ENCODE measurements at places on chromosomes 16 and 17.

- DNase-seq = no peak
Observed at GRCh38 chr16:54356391-54356790, 69.8 kb upstream of the IRX3 start.

GRCh38 chr16:50390914-50391716 is 22.3 kb upstream of the BRD7 start:
- no peak for DNase-seq

GRCh38 chr17:59498530-59499307 is 66.7 kb upstream of the DHX40 start:
- no peak for DNase-seq

DNA sequence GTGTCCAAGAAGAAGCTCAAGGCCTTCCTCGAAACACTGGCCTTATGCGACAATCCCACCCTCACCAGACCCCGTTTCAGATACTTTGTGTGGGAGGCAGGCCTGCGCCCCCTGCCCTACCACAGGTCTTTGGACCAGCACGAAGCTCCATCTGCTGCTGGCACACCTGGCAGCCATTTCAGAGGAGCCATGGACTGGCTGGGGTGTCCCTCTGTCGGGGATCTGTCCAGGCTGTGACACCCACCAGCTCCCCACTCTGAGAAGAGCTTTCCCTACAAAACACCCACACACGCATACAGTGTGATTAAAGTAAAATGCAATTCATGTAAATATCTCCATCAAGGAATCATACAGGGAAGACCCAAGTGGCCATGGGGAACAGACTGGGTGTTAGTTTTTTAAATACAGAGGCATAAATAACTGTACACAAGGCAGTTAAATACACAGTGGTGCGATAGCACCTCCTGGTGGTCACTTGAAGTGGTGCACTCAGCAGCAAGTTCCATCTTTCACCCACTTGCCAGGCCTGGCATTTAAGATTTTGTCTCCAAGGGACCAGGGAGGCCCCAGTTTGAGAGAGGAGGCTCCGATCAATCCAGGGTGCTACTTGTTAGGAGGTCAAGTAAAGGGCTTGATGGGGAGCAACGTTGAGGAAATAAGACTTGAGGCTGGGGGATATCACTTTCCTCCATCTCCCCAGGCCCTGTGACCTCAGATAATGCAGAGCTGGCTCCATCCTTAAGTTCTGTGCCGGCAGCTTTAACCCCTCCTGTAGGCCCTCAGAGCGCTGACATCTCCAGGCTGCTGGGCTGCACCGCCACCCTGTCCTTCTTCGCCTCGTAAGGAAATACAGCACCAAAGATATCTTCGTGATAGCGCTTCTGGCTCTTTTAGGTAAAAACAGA is 43.6 kb downstream of the NOS2 start:
- DNase-seq = peak; percentile 79

DNA sequence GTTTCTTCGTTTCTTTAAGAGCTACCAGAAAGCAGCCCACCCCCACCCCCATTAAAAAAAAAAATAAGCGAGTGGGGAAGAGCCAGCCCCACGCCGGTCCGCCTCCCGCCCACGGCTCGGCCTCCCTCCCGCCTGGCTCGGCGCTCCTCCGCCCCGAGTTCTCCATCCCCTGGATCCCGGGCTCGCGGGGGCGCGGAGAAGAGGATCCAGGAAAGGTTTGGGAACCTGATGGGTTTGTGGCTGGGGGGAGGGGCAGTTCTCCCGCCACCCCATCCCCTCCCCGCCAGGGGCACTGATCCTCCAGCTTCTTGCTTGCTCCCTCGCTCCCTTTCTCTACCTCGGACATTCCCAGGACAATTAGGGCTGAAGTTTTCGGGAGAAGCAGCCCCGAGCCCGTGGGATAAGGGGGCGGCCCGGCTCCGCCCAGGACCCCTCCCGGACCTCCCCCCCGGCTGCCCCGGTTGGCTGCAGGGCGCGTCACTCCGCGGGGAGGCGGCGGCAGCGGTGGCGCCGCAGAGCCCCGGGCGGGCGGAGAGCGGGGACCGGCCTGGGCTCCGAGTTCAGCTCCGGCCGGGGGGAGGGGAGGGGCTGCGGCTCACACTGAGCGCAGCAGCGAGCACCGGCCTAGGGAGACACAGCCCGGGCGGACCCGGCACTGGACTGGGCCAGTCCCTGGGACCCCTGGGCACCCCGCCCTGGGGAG is 1.0 kb upstream of the SALL1 start:
- no peak for DNase-seq

- no peak for DNase-seq
Observed at GRCh38 chr17:30237296-30238002, 2.0 kb upstream of the SLC6A4 start.

DNA sequence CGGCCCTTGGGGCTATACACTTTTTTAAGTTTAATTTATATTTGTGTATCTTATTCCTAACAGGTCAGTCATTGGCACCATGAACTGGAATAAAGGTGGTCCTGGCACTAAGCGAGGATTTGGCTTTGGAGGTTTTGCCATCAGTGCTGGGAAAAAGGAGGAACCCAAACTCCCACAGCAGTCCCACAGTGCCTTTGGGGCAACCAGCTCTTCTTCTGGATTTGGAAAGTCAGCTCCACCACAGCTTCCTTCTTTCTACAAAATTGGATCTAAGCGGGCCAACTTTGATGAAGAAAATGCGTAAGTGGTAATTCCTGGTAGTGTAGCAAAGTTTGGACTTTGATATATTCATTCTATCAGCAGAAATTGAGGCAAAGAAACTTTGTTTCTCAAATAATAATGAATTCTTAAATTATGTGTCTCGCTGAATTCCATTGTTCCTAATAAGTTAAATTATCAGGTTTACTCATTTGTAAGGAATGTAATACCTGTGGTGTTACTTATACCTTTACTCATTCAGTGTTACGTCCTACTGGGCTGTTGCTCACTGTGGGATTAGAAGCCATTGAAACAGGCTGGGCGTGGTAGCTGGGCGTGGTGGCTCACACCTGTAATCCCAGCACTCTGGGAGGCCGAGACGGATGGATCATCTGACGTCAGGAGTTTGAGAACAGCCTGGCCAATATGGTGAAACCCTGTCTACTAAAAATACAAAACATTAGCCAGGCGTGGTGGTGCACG is 13.2 kb downstream of the DDX42 start:
- DNase-seq = peak; percentile 47

DNA sequence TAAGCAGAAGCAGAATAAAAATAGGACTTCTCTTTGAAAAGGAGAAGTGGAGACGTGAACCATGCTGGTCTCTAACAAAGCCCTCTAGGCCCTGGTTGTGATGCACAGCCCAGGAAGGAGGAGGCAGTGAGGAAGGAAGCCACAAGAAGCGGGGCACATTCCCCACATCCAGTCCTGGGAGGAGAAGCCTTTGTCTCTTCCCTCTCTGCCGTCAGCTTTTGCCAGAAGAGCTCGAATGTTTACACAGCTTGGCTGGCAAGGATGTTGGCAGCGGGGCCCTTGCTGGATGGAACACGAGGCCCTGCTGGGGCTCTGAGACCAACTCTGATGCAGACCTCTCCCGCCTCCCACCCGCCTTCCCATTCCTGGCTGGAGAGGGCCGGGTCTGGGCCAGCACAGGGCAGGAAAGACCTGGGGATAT is 91.3 kb downstream of the MAF start:
- DNase-seq = peak; percentile 63

GRCh38 chr16:30526137-30526822 is at the start of gene ZNF768:
Gene ZNF768 (minus strand): TSS chr16:30526566. CDS start chr16:30526413, 153 bp downstream.
- peak; percentile 37 for DNase-seq

DNA sequence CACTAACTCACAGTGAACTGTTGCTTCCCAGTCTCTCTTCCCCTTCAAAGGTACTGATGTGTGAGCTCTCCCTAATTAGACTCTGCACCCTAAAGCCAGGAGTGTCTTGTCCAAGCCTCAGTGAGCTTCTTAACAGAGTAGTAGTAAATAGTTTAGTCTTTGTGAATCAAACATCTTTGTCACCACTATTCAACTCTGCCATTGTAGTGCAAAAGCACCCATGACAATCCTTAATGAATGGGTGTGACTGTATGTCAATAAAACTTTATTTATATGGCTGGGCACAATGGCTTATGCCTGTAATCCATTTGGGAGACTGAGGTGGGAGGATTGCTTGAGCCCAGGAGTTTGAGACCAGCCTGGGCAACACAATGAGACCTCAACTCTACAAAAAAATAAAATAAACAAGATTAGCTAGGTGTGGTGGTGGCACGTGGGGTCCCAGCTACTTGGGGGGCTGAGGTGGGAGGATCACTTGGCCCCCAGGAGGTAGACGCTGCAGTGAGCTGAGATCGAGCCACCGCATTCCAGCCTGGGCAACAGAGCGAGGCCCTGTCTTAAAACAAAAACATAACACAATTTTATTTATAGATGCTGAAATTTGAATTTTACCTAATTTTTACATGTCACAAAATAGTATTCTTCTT is 45.5 kb upstream of the TNRC6A start:
- DNase-seq = no peak

DNA sequence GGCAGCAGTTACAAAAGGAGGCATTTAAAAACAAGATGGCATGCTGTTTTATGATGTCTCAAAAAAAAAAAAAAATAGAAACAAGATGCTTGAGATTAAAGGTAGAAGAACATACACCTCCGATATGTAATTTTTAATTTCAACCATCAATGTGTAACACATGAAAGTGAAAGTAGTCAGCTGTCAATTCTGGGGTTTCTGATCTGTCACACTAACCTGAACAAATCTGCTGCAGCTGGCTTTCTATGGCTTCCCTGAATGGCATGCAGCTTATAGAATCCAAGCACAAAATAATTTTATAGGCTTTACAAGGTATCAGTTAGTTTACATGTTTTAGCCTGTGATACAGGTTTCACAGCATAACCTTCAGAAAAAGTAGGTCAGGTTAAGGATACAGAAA is 13.5 kb downstream of the GLYR1 start:
- DNase-seq = no peak

DNA sequence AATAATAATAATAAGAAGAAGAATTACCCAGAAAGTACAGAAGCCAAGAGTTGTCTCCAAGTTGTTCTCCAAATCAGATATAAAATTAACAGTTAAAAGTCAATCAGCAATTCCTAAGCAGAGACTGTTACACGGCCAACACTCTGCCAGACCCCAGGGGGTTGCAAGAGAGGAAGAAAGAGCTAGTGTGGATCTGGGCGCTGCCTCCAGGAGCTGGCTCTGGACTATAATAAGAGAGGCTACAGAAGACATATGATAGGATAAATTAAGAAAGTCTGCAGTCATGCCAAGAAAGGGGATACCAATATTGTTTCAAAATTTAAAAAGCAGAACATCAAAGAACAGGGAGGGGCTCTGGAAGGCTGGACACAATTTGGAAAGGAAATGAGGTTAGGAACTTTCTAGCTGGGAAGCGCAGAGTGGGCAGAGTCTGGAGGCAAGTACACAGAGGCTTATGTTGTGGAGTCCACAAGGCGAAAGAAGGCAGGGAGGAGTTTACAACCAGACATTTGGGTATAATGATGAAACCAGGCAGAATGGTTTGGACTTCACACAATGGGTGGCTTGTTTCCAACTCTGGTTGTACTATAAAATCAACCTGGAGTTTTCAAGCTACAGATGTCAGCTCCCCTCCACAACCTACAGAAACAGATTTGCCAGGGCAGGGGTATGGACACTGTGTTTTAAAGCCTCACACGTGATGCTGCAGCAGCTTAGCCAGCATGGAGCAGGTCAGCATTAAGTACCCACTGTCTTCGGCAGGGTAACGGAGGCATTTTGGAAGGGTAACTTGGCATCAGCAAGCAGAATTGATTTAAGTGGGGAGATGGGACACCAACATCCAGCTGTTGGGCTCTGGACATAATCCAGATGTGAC is 49.4 kb downstream of the SLC39A11 start:
- peak; percentile 12 for DNase-seq

- no peak for DNase-seq
Observed at GRCh38 chr16:26651464-26651863, 415.3 kb upstream of the C16orf82 start.

DNA sequence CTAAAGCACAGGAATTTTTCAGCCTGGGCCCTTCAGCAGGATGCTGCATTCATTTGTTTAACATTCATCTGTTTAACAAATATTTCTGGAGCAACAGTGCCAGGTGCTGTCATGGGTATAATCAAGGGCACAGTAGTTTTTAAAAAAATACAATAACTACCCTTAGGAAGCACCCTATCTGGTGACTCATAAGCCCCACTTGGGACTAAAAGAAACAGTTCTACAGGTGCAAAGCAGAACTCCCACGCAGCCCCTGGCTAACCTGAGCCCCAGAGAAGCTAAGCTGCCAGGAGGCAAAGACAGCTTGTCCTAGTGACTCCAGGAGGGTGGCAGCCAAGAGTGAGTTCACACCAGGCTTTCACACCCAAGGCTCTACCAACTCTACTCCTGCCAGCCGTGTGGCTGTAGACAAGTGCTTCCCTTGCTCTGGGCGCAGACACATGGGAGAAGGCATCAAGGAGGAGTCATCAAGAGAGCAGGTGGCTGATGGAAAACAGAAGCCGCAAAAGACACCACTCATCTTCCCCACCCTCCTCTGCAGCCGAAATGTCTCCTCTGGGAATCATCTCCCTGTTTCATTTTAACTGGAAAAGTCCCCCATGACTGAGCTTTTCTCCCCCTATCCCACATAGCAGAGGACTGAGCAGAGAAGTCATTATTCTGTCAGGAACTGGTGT is 14.4 kb downstream of the CUEDC1 start:
- DNase-seq = no peak

DNA sequence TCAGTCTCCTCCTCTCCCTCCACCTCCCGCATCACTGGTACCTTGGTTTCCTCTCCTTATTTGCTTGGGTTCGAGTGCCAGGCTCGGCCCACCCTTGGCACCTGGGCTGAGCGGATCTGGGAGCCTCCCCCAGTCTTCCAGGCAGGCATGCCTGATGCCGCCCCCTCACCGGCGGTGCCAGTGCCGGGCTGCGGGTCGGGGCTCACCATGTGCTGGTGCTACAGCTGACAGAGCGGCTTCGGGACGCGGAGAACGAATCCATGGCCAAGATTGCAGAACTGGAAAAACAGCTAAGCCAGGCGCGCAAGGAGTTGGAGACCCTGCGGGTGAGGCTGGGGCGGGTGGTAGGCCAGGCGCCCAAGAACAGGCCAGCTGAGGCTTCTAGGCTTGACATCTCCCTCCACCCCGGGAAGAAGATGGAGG is 19.2 kb downstream of the FMNL1 start:
- no peak for DNase-seq

DNA sequence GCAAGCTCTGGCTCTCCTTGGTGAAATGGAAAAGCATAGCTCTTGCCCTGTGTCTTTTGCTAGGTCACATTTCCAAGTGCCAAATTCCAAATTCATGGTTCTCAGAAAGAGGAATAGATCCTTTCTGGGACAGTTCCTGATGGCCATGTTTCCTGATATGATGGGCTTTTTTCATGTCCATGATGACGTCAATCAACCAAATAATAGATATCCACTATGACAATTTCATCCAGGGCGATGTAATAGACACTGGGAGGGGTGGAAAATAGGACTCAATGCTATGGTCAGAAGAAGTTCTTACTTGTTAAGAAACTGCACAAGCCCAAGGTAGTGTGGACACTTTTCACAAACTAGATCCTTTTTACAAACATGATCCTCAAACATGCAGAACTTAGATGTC is 549 bp upstream of the KRT33A start:
- DNase-seq = no peak

DNA sequence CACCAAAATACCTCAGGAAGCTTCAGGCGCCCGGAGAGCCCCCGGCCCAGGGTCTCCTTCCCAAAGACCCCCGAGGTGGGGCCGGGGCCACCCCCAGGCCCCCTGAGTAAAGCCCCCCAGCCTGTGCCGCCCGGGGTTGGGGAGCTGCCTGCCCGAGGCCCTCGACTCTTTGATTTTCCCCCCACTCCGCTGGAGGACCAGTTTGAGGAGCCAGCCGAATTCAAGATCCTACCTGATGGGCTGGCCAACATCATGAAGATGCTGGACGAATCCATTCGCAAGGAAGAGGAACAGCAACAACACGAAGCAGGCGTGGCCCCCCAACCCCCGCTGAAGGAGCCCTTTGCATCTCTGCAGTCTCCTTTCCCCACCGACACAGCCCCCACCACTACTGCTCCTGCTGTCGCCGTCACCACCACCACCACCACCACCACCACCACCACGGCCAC is 6.7 kb upstream of the TMEM88 start:
- no peak for DNase-seq
